ENCODE measurements at places on chromosomes 5 and 9. TPM values are rescaled to one million over a fixed set of nuclear protein-coding genes. Genes with fewer than 3 reads are reported as not detected.

GRCh38 chr5:142609142-142609541 lies 76.7 kb downstream of the FGF1 start:
- DNase-seq, result no peak

DNA sequence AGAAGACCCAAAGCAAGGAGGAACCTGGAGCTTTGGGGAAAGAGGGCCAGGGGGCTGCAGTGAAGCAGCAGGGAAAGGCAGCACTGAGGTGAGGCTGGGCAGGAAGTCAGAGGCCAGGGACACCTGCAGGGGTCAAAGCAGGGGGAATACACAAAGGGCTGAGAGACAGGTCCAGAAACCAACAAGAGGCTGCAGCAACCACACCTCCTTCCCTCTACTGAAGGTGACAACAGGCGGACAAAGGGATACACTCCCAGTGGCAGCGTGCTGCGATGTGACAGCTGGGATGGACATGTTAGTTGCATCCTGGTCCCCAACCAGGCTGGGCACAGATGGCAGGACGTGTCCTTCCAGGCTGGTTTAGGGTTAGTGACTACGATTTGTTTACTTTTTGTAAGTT lies 12.6 kb downstream of the CFAP77 start:
- no peak for DNase-seq

GRCh38 chr9:120655005-120655622 lies 59.2 kb downstream of the MEGF9 start:
- no peak for DNase-seq

- DNase-seq, result no peak
Measured at GRCh38 chr9:98977813-98978212, 34.1 kb downstream of the COL15A1 start.

DNA sequence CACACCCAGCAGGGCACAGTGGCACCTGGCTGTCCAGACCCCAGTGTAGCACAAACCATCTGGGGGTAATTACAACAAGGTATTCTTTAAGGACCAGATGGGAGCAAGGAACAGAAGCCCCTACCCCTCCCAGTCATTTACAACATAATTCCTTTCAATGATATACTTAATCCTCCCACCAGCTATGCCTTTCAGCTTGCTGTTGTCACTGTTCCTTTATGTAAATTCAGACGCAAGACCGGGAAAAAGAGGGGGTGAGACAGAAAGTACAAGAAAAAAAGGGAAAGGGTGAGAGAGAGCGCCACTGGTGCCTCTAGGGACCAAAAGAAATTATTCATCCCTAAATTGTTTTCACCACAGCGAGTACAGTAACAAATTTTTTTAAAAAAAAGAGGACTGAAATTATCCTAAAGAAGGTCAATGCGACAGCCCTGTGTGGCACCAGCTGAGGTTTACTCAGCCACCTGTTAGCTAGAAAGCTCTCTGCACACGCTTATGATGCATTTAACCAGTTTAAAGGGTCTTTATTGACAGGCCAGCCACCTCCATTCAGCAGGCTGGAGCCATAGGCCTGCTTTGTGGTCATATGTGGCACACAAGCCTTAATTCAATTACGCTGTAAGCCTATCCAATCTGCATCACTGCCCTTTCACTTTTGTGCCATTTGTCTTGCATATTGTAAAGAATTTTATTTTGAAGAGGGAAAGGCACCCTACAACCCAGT lies 210.2 kb upstream of the ISL1 start:
- no peak for DNase-seq

DNA sequence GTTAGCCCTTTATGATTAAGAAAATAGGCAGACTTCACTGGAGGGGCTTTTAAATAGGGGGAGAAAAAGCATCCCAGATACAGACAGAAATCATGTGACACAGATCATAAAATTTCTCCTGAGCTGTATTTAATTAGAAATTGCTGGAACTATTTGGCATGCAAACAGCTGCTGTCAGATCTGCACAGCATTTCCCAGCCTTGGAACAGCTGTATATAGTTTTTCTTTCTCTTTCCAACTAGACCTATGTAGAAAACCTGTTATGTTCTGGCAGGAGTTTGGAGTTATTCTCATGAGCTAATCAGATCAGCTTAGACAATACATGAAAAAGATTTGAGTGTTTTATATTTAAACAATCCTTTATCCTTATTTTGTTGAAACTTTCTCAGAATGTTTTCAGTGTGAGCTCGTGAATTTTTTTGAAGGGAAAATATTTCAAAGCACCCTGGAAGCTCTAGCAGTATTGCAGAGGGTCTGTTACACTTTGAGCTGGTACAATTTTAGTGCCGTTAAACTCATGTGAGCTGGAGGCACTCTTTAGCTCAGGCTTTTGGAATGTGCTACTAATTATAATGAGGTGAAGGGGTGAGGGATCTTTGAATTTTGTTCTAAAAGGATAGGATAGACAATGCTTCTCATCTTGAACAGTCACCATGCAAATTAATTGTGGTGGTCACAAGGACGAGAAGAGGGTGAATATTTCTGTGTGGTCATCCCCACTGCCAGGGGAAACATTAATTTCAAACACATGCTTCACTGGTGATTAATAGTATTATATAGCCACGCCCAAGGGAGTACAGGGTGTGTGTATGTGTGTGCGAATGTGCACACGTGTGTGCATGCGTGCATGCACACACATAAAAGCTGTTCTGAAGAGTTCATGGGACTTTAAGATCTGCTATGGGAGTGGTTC lies 239.4 kb upstream of the FBXL7 start:
- no peak for DNase-seq

- DNase-seq, result no peak
Measured at GRCh38 chr9:99262949-99263418, 40.9 kb downstream of the SEC61B start.

DNA sequence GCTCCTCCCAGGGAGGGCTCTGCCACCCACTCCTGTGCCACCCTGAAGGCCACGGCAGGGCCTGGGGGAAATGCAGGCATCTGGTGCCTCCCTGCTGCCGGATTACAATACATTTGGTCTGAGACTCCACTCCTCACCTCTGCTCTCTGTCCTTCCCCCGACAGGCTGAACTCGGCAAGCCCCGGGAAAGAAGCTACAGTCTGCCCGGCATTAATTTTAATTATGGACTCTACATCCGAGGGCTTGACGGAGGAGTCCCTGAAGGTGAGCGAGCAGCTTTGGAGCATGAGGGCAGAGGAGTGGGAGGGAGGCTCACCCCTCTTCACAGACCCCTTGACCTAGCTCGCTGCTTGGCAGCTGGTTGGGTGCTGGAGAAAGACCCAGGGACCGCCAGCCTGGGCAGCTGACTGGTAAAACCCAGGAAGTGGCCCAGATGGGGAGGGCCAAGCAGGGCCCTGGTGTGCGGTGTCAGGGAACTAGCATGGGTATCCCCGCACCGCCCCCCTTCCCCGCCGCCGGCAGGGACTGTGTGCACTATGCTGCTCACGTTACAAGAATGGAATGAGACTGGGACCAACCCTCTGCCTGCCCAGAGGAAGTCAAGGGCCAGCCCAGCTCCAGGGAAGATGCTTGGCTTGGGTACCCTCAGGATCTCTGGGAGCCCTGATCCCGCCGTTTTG lies 83.7 kb upstream of the BARHL1 start:
- DNase-seq, result no peak

DNA sequence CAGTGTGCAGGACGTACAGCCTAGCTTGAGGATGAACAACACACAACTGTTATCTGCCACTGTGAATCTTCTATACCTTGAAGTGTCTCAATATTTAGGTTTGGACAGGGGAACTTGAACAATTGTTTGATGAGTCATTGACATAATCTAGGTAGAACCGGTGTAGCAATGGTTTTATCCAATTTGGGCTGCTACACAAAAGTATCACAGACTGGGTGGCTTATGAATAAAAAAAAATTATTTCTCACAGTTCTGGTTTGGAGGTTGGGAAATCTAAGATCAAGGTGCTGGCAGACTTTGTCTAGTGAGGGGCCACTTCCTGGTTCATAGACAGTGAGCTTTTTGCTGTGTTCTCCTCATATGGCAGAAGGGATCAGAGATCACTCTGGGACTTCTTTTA lies 359.7 kb downstream of the HCN1 start:
- DNase-seq, result no peak

DNA sequence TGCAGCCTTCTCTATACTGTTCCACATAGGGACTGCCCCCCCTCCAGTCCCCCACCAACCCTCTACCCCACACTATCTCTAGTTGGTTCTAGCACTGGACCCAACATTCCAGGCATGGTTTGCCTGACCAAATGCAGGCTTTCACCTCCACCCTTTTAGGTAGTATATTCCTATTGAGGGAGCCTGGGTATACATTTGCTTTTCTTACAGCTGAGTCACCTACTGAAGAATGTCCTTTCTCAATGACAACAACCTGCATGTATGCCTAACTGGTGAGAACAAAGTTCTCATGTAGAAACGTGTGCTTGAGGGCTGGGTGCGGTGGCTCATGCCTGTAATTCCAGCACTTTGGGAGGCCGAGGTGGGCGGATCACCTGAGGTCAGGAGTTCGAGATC lies 8.2 kb downstream of the TNIP1 start:
- DNase-seq, result no peak

GRCh38 chr5:86038566-86038965 lies 579.2 kb upstream of the COX7C start:
- DNase-seq, result no peak

GRCh38 chr9:29717631-29718030 lies 2144.3 kb upstream of the C9orf72 start:
- DNase-seq, result no peak

The ABLIM3 gene
- total RNA-seq, result 2.3 TPM

The PCDHAC1 gene
- 0.11 TPM for total RNA-seq

The ANKRD34B gene
- total RNA-seq, result not detected

The LHX3 gene
- not detected for total RNA-seq

The TMEFF1 gene
- not detected for total RNA-seq

All from colonic mucosa (tissue), 4 donors.